Esophagus squamous epithelium (tissue), 5 donors: ENCODE measurements at places on chromosomes 2 and 18. TPM values are rescaled to one million over a fixed set of nuclear protein-coding genes. Genes with fewer than 3 reads are reported as not detected.

The RAB17 gene
- total RNA-seq, result 11.1 TPM

- DNase-seq, result no peak
These were observed 239.1 kb downstream of the KCNS3 start for GRCh38 chr2:18117592-18117991.

The PROM2 gene
- 184 TPM for total RNA-seq

The GALNT14 gene
- 23.7 TPM for total RNA-seq

GRCh38 chr2:170341684-170342623 is 164.0 kb downstream of the MYO3B start:
- no peak for DNase-seq

- no peak for DNase-seq
These were observed 90.3 kb upstream of the TFPI start for GRCh38 chr2:187644486-187644885.

The VIL1 gene
- total RNA-seq, result not detected

- DNase-seq, result no peak
These were observed 167.9 kb upstream of the HNRNPA3 start for GRCh38 chr2:177044671-177045070.

GRCh38 chr2:99470957-99471356 is 18.9 kb downstream of the REV1 start:
- DNase-seq, result no peak

DNA sequence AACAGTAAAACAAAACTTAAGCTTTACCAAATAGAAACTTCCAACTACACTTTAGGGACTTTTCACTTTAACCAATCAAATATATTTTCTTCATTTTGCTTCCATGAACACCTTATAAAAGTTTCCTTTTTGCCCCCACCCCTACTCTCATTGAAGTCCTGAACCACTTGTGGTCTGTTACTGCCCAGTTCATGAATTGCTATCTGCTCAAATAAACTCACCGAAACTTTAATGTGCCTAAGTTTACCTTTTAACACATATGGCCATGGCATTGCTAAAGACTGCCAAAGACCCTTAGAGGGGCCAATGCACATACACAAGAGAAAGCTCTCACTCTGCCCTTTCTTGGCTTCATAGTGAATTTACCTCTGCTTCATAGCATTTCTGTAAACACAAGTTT is 195.3 kb downstream of the RND3 start:
- no peak for DNase-seq

The NT5C1B gene
- total RNA-seq, result not detected

DNA sequence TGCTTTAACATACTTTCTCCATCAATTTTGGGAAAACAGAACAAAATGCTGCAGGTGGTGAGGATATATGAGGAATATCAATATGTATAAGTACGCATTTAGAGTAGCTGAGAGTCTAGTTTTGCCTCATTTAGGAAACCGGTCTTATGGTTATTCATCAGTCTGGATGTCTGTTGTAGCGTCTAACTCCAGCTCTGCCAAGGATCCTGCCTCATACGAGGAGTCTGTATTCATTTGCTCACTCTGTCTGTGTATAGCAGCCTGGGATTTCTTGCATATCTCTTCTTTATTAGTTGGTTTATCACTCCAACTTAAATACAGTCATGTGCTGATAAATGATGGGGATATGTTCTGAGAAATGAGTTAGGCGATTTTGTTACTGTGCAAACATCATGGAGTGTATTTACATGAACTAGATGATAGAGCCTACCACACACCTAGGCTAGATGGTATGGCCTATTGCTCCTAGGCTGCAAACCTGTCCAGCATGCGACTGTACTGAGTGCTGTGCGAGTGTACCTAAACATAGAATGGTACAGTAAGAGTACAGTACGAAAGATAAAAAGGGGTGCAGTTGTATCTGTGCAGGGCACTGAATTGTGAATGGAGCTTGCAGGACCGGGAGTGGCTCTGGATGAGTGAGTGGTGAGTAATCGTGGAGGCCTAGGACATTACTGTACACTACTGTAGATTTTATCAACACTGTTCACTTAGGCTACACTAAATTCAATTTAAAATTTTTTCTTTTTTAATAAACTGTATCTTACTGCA is 148.1 kb downstream of the ZNF407 start:
- DNase-seq, result no peak

- no peak for DNase-seq
These were observed 31.4 kb downstream of the FECH start for GRCh38 chr18:57555134-57555533.

DNA sequence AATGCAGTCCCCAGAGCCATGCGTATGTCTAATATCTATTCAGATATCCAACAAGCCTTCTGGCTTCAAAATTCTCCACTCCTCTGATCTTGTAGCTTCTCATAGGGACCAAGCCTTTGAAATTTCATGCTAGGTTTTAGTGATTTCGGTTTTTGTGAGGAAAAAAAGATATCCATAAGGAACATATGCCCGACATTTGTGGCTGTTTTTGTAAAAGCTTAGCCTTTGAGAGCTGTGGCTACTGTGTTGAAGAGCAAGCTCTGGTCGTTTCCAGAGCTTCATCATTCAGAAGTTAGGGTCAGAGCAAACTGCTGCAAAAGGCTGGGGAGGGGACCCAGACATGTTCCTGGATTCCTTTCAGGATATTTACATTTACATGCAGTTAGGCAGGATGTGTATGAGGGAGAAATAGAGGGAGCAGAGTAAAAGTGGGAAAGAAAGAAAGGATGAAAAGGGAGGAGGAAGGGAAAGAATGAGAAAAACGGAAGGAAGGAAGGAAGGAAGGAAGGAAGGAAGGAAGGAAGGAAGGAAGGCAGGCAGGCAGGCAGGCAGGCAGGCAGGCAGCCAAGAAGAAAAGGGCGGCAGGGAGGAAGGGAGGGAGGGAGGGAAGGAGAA is 70.2 kb downstream of the NCKAP5 start:
- DNase-seq, result no peak

DNA sequence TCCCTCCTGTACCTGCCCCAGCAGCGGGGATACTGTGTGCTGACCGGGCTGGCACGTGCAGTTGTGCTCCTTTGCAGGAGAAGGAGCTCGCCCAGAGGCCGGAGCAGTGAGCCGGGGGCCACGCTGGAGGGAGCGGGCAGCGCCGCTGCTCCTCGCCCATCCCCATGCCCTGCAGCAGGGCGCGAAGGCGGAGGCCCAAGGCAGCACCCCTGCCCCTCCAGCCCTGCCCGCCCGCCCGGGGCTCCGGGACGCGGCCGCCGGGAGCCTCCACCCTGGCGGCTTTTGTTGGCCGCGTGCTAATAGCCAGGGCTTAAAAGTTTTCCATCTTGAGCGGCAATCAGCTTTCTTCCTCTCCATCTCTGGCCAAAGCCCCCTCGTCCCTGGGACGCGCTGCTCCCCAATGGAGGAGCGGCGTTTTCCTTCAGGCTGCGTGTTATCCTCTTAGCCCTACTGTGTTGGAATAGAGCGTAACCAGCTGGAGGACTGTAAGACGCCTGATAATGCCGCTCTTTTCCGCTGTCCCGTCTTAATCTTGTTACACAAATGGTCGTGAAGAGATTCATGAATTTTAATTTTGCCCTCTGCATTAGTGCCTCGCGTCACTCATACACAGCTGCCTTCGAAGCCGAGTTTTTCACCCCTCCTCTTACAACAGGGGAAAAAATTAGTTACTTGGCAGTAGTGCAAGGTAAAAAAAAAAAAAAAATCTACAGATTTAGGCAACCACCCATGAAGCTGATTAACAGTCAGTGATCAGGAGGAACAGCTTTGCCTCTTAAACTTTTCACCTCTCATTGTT is 172.9 kb upstream of the SIX3 start:
- DNase-seq, result no peak

- DNase-seq, result no peak
These were observed 33.1 kb downstream of the FAM171B start for GRCh38 chr2:186726938-186727337.

The GYPC gene
- total RNA-seq, result 20.4 TPM

The CXCR4 gene
- 6.5 TPM for total RNA-seq

The OSBPL6 gene
- total RNA-seq, result 2.9 TPM

DNA sequence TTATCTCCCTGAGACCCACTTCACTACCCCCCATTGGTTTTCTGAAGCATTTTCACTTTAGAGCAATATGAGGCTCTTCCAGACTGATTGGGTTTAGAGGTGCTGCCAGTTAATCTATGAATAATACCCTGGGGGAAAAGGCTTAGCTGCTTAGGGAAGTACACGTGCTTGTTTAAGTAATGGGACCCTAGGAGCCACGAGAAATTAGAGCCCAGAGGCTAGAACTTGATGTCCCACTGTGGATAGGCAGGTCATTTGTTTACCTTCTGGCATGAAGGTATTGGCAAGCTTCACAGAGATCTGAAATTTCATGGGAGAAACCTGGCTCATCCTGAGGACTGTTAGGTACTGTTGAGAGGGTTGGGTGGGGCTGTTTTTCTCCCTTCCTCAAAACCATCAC is 59.7 kb downstream of the CLIP4 start:
- no peak for DNase-seq

- DNase-seq, result no peak
These were observed 101.8 kb downstream of the TRABD2A start for GRCh38 chr2:84778911-84779690.

The REG1B gene
- total RNA-seq, result not detected
